ENCODE measurements at places on chromosomes 3 and 15.

GRCh38 chr15:68301301-68301700 lies 23.8 kb downstream of the FEM1B start:
- DNase-seq = no peak

GRCh38 chr15:57382215-57382614 lies 5.9 kb downstream of the CGNL1 start:
- peak; percentile 19 for DNase-seq

DNA sequence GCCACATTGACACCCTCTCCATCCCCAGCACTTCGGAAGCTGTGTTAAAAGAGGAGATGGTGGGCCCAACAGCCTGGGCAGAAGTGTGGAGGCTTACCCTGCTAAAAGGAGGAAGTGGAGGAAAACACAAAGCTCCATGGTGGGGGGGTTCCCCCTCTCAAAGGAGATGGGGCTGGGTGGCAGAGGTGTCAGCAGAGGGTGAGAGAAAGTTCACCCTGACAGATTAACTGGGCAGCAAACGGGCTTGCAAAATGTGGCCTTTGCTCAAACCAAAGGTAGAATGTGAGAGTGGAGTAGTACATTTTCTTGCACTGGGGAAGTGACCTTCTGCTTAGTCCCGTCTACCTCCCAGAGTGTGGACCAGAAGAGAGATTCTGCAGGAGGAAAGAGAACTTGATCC lies 44.7 kb downstream of the MYO1E start:
- DNase-seq = no peak

DNA sequence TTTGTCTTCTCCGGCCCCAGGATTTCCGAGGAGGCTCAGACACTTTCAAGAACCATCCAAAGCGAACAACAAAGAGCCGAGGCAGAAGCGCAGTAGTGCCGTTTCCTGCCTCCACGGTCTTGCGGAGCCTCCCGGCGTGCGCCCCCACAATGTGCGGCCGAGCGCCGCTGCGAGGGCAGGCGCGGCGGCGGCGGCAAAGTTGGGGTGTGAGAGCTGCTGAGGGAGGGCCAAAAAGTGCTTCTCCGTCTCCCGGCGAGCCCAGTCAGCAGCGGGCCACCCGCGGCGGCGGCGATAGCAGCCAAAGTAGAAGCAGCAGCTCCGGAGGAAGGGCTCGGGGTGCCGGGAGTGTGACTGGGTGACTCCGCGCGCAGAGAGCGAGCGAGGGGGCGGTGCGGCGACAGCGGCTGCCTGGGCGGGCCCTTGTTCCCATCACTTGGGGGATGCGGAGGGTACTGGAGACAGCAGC lies 749.1 kb downstream of the ROBO1 start:
- peak; percentile 31 for DNase-seq

- DNase-seq = no peak
These were observed 26.6 kb upstream of the BLM start for GRCh38 chr15:90690585-90690984.

GRCh38 chr3:58874248-58874741 lies 175.5 kb downstream of the CFAP20DC start:
- no peak for DNase-seq

GRCh38 chr15:50341616-50342136 lies 13.3 kb downstream of the GABPB1 start:
- no peak for DNase-seq

DNA sequence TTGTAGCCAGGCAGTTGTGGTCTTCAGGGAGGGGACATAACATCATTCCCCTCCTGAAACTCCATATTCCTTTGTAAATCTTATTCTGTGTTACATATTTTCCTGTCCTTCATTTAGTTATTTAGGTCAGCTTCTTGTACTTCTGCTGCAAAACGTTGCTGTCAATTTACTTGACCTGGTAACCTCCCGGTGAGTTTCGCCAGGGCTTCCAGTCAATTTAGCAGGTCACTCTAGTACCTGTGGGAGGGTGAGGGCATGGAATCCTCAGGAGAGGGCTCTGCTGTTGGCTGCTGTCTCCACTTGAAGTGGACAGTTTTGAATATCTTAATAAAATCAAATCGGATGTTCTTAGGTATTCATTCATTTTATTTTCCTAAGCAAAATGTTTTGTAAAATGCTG lies 29.6 kb downstream of the FNDC3B start:
- DNase-seq = no peak

DNA sequence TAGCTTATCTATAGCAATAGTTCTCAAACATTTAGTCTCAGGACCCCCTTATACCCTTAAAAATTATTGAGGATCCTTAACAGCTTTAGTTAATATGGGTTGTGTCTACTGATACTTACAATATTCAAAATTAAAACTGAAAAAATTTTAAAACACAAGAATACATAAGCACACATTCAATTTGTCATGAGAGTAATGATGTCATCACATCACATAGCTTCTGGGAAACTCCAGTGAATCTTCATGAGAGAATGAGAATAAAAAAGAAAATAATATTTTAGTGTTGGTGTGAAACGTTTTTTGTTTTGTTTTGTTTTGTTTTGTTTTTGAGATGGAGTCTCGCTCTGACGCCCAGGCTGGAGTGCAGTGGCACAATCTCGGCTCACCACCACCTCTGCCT lies 25.2 kb upstream of the ACP3 start:
- DNase-seq = no peak

- no peak for DNase-seq
These were observed 17.1 kb upstream of the CNTN3 start for GRCh38 chr3:74631351-74632140.

- DNase-seq = no peak
These were observed 32.4 kb downstream of the SCN5A start for GRCh38 chr3:38617137-38617536.

GRCh38 chr3:24361623-24362022 lies 133.0 kb downstream of the THRB start:
- no peak for DNase-seq

- DNase-seq = no peak
These were observed 386.6 kb upstream of the DPH6 start for GRCh38 chr15:35932531-35932930.

DNA sequence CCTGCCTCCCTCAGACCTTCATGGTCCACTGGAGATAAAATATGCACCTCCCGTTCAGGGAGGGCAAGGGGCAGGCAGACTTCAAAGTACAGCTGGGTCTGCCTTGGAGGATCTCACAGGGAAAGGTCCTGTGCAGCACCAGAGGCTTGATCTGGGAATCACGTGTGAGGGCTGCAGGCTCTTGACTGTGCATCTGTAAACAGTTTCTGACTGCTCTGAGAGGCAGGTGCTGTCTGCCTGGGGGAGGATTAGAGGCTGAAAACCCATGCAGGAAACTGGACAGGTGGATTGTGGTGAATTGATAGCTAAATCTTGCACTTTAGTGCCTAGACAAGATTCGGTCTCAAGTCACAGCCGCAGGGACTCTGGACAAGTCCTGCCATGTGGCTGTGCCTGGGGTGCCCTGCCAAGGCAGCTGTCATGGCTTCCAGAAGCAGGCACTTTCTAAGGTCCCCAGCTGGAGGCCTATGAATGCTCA lies 239.3 kb downstream of the EPHB1 start:
- peak; percentile 5 for DNase-seq

DNA sequence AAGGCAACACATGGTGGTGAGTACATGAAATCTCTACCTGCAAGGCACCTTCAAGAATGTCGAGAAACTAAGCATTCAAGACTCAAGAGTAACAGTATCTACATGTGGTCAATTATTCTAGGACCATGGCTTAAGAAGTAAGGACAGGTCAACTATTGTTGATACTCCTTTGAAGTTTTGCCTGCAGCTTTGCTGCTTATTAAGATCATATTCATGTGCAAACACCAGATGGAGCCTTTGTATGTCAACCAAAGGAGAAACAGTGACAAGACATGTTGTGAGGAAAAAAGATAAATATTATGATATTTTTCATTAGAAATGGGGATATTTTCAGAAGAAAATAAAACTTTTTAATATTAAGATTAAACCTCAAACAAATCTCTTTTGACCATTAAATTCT lies 52.3 kb upstream of the FGF7 start:
- DNase-seq = no peak

DNA sequence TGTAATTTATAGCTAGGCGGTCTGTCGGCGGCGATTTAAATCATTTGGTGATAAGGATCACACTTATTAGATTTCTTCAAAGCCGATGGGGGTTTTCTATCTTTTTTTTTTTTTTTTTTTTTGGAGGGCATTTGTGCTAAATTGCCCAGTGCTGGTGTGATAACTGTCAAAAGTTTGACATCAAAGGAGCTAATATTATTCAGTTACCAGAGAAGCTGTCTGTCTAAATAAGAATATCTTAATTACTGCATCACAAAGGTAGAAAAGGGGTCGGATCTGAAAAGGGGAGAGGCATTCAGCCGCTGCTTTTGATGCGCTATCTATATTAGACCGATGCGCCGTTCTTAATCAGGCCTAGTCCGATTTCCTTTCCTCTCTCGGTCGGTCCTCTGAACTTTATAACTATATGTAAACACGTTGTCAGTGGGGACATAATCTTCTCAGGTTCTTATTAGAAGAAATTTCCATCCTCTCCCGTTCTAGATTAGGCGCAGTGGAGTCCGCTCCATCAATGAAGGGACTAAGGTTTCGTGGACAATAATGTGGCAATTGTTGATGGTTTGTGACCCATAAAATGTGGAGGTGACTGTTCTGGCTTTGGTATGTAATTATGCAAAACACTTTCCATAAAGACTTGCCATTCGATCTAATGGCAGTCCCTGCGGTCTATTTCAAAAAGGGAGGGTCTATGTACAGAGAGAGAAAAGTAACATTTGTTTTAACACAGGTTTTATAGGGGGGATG lies 31.7 kb downstream of the NR2F2 start:
- DNase-seq = peak; percentile 47

GRCh38 chr3:46485779-46486175 lies 12.0 kb upstream of the RTP3 start:
- DNase-seq = no peak

GRCh38 chr3:61154457-61155198 lies 96.6 kb downstream of the FHIT start:
- DNase-seq = no peak

- DNase-seq = no peak
These were observed 263.0 kb upstream of the ATP11B start for GRCh38 chr3:182530316-182530715.

DNA sequence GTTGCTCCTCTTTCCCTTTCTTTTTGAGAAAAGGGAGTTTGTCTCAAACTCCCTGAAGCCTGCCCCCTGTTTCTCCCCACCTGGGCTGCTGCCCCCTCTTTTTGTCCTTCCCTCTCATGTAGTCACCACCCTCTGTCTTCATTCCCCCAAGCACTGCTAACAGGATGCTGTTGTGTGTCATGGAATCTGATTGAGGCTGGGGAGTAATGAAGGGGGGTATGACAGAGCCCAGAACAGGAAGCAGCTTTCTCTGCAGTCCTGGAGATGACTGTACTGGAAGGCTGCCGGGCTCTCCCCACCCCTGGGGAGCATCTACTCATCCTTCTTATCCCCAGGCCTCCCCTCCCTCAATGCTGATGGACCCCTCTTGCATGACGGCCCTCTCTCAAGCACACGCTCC lies 181.6 kb downstream of the ABHD5 start:
- DNase-seq = no peak

- no peak for DNase-seq
These were observed 99.9 kb downstream of the CD200R1L start for GRCh38 chr3:112746675-112747280.

Measured in NCI-H748 treated with DMSO at 0.1 percent for 48 hours (cell line).